ENCODE measurements at places on chromosomes 7 and 10.

DNA sequence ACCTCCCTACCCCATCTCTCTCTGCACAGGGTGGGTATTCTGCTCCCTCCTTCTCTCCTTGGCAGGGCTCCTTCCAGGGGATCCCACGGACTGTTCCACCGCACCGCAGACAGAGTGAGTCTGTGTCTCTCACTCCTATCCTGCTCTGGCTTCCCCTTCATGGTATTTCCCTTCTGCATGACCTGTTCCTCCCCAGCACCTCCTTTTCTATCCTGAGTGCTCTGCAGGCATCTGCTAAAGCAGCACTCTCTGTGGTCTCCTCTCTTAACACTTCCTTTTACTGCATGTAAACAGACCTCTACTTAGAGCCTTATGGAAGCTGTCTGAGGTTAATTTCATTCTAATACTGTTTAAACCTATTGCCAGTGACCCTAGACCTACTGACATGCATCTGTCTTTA lies 171.5 kb downstream of the CCSER2 start:
- DNase-seq, result no peak

DNA sequence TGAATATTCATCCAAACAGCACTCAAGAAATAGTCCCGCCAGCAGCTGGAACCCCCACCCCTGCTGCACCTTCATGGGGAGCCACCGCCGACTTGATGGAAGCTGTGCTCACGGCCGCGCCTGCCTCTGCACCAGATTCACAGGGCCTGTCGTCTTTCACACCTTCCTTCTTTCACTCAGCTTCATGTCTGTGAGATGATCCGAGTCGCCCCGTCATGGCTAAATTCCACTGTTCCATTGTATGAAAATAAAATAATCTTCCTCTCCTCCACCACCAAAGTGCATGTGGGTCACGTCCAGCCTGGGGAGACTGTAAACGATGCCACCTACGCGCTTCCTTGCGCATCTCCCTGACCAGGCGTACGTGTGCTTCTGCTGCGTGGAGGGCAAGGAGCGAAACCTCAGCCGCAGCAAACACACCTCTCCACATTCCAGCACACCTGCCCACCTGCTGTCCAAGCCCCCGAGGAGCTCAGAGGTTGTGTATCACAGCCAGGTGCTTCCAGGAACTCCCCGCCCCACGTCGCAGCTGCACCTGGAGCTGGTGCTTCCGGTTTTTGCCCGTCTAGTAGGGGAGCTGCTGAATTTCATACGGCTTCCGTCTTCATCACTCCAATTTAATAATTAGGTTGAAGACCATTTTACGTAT lies 137.0 kb downstream of the PTPRN2 start:
- no peak for DNase-seq

DNA sequence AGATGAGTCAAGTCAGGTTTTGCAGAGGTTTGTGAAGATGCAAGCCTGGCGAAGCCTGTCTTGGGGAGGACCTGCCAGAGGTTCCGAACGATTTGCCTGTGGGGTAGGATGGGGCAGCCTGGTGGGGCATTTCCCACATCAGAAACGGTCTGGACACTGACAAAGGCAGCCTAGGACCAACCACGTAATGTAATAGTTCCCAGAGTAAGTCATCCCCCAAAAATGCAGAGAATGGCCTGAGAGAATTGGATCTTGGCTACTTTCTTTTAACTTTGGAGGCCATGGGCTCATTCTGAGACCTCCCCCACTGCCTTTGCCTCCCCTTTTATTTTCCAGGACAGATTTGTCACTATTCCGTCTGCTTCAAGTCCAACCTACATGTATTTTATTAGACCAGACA lies 168.9 kb upstream of the SH2B2 start:
- DNase-seq, result peak; percentile 56

GRCh38 chr7:7114575-7115291 lies 67.6 kb upstream of the C1GALT1 start:
- no peak for DNase-seq

DNA sequence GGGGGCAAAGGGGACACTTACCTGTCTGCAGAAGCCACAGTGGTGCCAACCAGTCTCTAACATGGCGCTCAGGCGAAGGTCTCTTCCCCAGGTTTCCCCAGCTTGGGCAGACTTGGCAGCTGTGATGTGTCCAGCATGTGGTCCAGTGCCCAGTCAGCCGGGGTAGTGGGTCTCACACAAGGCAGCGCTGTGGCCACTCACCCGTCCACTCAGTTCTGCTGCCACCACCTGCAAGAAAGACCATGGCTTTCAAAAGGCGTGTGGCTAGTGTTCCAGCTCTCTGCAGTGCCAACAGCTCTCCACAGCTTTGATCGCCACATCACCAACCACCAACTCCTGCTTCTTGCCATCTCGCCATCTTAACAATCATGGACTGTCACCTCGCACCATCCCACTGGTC lies 259.6 kb downstream of the USP6NL start:
- no peak for DNase-seq

Measured in urothelium cell line (cell line).